ENCODE measurements at places on chromosomes 2 and 18.
A peak's percentile ranks its signal among the peaks of the same experiment; 100 is the strongest.

DNA sequence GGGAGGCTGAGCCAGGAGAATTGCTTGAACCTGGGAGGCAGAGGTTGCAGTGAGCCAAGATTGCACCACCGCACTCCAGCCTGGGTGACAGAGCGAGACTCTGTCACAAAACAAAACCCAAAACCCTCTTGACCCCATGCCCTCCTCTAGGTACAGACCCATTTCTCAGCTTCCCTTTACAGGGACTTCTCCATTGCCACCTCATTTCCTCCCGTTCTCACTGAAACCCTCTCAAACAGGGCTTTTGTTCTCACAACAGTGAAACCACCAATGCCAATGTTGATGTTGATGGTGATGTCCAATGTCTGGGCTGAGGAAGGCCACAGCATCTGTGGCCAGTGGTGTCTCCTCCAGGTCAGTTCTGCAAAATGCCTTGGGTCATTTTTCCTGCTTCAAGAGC is 69.0 kb upstream of the ZCCHC2 start:
- DNase-seq = no peak

DNA sequence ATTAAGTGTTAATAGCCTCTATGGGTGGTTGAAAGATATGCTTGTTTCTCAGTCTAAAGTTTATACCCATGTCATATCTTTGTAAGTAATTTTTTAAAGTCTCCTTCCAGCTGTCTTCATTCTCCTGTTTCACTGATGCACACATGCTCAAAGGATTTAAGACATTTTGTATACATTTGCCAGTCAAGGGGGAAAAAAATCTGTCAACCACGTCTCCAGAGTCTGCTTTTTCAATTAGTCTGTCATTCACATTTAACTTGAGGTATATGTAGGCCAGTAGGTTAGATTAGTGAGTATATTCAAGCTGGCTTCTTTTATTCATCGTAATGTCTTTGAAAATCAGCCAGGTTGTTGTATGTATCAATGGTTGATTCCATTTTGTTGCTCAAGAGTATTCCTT is 193.5 kb downstream of the MCFD2 start:
- DNase-seq = no peak

DNA sequence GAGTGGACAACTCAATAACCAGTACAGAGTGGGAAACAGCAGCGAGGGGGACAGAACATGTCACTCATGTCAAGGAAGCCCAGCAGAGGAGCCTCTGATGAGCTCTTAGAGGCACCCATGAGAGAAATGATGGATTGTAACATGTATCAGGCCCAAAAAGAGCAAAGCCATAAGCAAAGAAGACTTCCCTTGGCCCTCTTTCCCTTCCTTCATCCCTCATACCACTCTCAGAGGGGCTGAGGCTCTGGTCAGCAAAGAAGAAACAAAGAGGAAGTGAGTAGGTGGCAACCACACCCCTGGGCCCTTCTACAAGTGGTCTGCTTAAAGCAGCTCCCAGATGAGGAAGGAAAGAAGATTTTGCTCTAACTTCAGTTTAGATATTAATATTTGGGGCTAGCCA is 112.8 kb downstream of the CDC42EP3 start:
- DNase-seq = no peak

DNA sequence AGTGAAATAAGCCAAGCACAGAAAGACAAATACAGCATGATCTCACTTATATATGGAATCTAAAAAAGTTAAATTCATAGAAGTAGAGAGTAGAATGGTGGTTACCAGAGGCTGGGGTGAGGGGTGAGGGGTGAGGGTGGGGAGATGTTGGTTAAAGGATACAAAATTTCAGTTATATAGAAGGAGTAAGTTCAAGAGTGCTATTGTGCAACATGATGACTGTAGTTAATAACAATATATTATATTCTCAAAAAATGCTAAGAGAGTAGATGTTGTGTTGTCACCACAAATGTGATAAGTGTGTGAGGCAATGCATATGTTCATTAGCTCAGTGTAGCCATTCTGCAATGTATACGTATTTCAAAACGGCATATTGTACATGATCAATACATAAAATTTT is 26.4 kb upstream of the GULP1 start:
- no peak for DNase-seq

DNA sequence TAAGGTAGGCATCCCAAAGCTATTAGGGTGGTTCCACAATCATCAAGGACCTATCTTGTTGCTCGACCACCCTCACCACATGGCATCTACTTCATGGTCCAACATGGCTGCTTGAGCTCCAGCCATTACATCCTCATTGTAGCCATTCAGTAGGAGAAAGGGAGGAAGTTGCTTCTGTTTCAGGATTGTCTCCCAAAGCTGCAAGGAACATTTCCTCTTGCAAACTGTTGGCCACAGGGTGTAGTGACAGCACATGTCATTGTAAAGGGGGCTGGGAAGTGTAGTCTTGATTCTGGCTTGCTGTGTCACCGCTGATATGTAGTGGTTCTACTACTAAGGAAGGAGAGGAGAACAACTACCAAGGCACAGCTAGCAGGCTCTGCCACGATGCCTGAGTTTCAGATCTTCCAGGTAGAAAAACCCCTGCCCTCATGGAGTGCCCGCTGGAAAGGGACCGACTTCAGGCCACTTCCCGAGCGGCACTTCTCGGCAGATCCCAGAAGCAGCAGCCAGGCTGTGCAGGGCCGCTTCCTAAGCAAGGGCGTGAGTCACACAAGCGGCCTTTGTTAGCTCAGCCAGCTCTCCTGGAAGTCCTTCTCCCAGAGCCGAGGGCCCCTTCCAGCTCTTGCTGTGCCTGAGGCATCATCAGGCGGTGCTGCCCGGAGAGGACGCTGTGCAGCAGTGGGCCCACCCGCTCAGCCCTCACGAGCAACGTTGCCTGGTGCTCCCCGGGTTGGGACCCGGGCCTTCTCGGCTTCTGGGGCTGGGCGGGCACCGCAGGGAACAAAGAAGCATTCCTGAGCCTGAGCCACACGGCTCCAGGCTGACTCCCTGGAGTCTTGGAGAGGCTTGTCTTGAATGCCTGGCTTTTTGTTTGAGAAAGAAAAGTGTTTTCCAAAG is 58.2 kb downstream of the HS6ST1 start:
- DNase-seq = peak; percentile 46

Data from heart left ventricle (tissue), 16 donors.